Heart left ventricle (tissue), 16 donors: ENCODE measurements at places on chromosomes 3 and 15. TPM values are rescaled to one million over a fixed set of nuclear protein-coding genes. Genes with fewer than 3 reads are reported as not detected.

- no peak for DNase-seq
These were observed 121.9 kb downstream of the CHSY1 start for GRCh38 chr15:101129851-101130380.

DNA sequence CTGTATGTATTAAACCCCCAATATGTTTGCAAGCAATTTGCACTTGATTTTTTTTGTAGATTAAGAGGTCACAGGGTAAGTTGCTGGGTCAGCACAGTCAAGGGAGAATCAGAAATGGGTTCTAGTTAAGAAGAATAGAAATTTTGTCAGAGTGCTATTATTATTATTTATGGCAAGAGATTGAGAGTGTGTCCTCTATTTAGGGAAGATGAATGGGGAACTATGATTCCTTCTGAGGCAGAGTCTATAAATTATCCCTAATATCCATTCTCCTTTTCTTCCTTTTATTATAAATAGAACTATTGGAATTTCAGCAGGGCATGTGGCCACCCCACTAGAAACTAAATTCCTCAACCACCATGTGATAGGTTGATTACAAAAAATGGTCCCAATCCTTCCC is 209.9 kb upstream of the UBE2E1 start:
- no peak for DNase-seq

- DNase-seq: no peak
These were observed 990.4 kb downstream of the GBE1 start for GRCh38 chr3:80771085-80771484.

- no peak for DNase-seq
These were observed 224.7 kb upstream of the SATB1 start for GRCh38 chr3:18649666-18650363.

- DNase-seq: no peak
These were observed 10.7 kb upstream of the OCA2 start for GRCh38 chr15:28109626-28110455.

DNA sequence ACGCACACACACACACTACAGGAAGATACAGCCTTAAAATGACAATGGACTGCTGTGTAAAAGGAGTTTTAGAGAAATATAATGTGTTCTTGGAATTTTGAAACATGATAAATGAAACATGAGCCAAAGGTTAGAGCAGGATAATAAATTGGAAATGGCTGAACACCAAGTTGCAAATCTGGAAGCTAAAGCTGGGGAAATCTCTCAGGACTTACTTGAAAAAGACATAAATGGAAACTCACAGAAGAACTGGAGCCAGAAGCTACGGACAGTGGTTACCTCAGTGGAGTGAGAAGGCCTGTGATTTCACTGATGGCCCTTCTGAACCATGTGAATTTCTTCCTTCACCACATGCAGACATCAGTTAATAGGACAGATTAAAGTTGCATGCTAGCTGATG is 37.3 kb upstream of the ATP10A start:
- DNase-seq: no peak

DNA sequence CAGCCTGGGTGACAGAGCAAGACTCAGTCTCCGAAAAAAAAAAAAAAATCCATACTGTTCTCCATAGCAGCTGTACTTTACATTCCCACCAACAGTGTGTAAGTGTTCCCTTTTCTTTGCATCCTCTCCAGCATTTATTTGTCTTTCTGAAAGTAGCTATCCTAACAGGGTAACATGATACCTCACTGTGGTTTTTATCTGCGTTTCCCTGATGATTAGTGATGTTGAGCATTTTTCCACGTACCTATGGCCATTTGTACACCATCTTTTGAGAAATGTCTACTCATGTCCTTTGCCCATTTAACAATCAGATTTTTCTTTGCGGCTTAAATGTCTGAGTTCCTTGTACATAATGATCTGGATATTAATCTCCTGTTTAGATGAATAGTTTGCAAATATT is 119.3 kb downstream of the RFX7 start:
- no peak for DNase-seq

DNA sequence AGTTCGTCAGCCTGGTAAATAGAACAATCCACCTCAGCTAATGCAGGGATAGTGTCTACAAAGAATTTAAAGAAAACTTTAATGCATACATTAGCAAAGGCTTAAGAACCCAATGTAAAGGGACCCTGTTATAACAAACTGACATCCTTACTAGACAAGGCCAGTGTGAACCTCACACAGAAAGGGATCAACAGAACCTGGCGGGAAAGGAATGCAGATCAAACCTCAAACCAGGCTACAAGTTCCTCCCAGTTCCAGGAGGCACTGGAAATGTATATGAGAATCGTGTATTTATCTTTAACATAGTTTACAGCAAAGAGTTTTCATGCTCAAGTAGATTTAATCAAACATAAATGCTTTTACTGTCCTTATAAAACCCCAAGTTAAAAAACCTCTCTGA is 37.6 kb upstream of the ATP11B start:
- no peak for DNase-seq

DNA sequence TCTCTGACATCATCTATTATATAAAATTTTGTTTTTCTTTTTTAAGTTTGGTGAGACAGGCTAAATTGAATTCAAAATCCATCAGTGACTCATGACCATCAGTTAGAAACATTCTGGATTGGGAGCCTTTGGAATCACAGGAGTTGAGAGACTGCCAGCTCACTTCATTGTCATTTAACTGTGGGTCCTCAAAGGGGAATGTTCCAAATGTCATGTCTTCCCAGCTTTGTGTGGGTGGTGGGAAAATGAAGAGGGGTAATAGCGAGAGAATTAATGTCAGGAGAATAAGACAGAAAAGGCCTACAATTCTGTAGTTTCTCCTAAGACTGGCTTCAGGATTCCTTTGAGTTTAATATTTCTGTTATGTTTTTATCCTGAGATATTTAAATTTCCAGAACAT is 1051.9 kb downstream of the FHIT start:
- no peak for DNase-seq

- DNase-seq: peak; percentile 94
These were observed 57.8 kb downstream of the CDC25A start for GRCh38 chr3:48130321-48130904.

- DNase-seq: no peak
These were observed 28.7 kb upstream of the ATP2B2 start for GRCh38 chr3:10534066-10534465.

DNA sequence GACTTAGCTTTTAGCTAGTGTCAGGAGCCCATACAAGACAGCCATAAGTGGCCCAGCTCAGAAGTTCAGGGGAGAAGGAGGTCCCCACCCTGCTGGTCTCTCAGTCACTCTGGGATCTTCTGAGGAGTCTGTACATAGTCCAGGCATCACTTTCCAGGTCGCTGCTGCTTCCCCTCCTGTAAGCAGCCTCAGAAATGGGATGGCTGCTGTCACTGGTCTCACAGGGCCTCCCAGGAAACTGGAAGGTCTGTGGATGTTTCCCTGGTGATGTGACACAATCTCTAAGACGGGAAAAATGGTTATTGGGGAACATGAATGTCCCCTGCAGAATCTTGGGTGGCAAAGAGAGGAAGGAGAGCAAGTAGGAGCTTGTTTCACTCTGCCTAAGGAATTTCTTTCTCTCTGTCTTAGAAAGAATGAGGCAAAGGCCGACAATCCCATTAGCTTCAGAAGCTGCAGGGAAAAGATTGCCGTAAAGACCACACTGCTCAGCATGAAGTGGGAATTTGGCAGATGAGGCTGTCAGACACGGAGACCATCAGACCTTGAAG is 43.2 kb upstream of the TNFAIP8L3 start:
- no peak for DNase-seq

DNA sequence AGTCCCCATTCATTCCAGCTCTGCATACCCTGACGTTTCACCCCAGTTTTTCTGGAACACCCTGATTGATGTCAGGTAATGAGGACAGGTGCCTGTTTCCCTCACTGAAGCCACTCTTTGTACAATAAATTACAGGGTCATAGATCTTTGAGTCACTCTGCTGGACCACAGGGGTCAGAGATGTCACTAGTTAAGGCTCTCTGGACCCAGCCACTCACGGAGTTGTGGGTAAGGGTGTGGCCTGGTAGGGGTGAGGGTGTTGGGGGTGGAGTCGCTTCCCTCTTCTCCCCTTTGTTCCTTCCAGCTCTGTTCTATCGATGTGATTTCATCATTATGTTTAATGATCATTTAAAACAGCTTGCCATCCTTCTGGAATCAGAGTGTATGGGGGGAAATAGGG is 512 bp downstream of the IQCF5 start:
- DNase-seq: no peak

DNA sequence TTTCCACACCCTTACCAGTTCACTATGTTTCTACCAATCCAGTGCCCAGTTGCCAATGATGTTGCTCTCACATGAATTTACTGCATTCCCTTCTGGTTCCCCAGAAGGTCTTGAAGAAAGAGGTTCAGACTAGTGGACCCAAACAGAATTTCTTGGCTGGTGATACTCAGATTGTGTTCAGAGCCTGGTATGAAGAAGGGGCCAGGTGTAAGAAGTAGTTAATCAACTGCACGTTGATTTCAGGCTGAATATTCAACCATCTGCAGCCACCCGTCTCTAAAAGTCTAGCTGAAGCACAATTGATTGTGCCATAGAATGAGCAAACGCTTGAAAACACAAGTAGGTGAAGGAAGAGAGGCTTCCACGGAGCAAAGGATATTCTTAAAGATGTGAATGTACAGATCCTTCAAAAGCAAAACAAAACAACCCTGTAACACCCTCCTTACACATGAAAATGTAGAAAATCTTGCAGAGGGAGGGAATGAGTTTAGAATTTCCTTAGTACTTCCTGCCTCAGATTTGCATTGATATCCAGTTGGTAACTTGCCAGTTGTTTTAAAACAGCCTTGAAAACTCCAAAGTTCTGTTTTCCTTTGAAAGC is 4.7 kb downstream of the RBMS3 start:
- DNase-seq: no peak

DNA sequence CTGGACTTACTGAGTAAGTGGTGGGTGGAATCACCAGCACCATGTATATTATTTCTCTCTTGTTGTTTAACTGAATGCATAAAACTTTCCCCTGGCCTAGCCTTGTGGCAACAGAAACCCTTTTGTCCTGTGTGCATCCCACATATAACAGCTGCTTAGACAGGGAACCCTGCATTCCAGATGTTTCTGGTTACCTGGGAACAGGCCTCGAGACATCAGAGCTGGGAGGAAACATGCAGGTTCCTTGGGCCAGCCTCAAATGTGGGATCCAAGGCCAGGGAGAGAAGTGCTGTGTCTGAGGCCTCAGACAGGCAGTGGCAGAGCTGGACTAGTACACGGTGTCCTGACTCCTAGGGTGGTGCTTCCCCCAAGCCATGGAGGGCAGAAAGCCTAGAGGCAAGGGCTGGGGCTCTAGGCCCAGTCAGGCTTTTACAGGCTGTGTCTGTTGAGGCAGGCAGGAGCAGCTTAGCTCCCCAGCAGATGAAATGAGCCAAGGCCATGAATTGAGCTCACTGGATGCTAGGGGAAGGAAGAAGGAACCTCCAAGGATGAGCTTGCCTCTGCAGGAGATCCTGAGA is 57.7 kb downstream of the ITGA11 start:
- DNase-seq: peak; percentile 14

DNA sequence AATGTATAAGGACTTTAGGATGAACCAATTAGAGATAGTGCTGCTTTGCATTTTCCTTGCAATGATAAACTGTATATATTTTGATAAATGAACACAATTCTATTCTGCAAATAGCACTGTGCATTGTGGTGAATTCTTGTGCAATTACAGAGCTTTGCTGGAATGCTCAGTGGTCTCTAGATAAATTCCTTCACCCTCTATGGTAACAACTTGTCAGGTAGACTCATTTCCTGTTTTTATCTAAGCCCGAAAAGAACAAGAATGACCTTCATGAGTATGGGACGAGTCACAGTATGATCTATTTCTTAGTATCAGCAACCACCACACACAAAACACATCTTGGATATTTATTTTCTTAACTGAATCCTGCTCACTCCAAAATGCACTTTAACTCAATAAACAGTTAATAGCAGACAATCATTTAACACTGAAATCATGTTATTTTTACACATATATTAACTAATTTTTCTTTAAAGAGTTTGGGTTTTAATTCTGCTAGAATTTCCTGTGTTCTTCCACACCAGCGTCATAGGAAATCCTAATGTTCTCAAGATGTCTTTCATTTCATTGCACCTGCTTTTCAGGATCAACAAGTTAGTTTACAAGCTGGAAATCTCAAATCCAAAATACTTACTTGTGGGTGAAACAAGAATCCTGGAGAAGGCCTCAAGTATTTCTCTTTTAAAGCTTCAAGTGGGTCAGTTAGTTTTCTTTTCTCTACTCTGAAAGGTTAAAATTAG is 551.2 kb downstream of the MECOM start:
- no peak for DNase-seq

GRCh38 chr3:161510510-161511260 is 14.1 kb downstream of the OTOL1 start:
- DNase-seq: no peak

- no peak for DNase-seq
These were observed 107.7 kb upstream of the RASGRP1 start for GRCh38 chr15:38672273-38672672.

GRCh38 chr15:33048255-33048654 is 146.3 kb downstream of the FMN1 start:
- no peak for DNase-seq

GRCh38 chr3:108546247-108546646 is 35.9 kb upstream of the MYH15 start:
- DNase-seq: no peak

DNA sequence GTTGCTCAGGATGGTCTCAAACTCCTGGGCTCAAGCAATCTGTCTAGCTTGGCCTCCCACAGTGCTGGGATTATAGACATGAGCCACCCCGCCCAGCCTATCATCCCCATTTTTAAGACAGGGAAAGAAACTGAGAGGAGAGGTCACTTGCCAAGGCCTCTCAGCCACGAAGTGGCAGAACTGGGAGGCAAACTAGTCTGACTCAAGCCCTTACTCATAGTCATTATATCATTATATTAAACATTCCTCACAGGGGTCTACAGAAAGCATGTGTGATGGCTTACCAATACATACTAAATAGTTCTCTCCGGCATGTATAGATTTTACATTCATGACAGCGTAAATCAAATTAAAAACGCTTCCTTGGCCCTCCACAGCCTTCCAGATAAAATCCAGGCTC is 62.0 kb upstream of the ZBTB38 start:
- no peak for DNase-seq

Gene TERC
- not detected for total RNA-seq

Gene NR2E3
- total RNA-seq: not detected

Gene LAMB2
- 996 TPM for total RNA-seq

Gene NMB
- 1.8 TPM for total RNA-seq

Gene HRG
- total RNA-seq: not detected

Gene PIGBOS1
- total RNA-seq: 8.6 TPM
